ENCODE measurements at places on chromosomes 12 and 14.

DNA sequence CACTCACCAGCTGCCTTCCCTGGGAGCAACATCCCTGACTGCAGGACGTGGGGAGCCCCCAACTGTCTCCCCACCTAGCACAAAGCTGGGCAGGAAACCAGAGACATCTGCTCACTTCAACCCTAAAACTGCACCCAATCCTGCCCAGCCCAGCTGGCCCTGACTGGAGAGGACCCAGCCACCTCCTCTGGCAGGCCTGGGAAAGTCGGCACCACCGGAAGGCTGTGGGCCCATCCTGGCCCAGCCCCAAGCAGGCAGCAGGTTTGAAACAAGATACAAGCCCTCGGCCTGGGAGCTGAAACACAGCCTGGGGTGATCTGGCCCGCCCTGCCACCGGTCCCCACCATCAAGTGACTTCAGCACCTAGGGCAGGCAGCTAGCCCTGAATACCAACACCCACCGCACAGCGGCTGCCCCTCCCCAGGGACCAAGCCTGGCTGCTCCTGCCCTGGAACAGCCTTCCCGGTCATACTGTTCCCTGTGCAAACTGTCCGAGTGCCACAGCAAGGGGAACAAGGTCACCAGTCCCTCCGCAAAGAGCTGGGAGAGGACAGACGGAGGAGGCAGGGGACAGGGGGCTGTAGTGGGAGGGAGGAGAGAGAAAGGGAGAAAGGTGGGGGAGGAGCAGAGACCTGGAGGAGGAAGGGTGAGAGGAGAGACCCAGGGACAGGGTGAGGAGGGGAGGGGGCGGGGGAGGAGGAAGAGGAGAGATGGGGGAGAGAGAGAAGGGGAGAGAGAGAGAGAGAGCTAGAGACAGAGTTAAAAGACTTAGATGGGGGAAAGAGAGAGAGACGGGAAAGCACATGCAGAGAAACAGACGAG is 115.7 kb downstream of the RFLNA start:
- DNase-seq, result no peak

- no peak for DNase-seq
Observed at GRCh38 chr14:22220427-22220826, 368.6 kb downstream of the DAD1 start.

GRCh38 chr12:98406378-98406777 is 109.0 kb upstream of the TMPO start:
- no peak for DNase-seq

DNA sequence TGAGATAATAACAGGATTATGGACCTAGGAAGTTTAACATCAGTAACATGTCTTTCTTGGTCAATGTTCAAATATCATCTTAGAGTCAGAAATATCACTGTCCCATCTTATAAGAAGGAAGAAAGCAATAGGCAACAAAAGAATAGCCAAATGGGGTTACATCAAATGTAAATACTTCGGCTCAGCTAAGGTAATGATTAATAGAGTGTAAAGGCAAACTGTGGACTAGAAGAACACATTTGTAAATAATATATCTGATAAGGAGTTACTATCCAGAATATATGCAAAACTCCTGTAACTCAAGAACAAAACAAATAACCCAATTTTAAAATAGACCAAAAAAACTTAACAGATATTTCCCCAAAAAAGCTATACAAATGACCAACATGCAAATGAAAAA is 630.3 kb downstream of the RPS29 start:
- DNase-seq, result no peak

DNA sequence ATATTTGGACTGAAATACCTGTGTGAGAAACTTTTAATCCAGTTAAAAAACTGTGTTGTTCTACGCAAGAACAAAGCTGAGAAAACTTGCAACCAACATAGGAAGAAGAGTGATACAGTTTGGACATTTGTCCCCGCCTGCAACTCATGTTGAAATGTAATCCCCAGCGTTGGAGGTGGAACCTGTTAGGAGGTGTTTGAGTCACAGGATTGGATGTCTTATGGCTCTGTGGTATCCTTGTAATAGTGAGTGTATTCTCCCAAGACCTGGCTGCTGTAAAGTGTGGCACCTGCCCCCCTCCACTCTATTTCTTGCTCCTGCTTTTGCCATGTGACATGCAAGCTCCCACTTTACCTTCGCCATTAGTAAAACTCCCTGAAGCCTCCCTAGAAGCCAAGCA is 28.6 kb upstream of the ADAM20 start:
- no peak for DNase-seq

GRCh38 chr14:58805605-58806409 is 168.0 kb downstream of the DACT1 start:
- peak; percentile 86 for DNase-seq

DNA sequence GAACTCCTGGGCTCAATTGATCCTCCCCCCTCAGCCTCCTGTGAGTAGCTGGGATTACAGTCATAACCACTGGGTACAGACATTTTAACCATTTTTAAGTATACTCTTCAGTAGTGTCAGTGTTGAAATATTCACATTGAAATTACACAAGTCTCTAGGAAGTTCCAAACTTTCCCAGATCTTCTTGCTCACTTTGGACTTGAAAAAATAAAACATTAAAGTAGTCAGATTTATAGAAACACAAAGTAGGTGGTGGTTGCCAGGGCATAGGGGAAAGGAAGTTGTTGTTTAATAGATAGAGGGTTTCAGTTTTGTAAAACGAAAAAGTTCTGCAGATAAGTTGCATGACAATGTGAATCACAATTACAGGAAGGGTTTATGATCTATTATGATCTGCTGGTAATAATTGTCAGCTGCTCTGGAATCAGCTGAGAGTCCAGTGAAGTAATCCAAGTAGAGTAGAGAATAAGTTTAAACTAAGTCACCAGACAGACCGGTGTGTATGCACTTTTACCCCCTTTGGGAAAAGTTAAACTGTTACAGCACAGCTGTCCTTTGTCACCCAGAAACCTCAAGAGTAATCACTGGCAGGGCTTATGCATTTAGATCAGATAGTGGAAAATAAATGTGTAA is 27.4 kb downstream of the PCNX1 start:
- DNase-seq, result no peak

DNA sequence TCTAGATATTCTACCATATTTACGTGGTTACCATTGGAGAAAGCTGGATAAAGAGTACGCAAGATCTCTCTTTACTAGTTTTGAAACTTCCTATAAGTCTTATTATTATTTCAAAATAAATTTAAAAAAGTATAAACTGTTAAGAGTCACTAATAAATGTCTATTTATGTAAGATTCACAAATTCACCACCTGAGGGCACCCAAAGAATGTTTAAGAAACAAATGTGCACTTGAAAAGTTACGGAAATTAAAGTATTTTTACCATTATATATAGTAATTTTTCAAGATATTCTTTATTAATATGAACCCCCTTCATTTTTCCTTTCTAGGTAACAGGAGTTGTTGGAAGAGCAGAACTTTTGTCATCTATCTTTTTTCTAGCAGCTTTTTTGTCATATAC is 11.9 kb downstream of the TMTC3 start:
- DNase-seq, result no peak

DNA sequence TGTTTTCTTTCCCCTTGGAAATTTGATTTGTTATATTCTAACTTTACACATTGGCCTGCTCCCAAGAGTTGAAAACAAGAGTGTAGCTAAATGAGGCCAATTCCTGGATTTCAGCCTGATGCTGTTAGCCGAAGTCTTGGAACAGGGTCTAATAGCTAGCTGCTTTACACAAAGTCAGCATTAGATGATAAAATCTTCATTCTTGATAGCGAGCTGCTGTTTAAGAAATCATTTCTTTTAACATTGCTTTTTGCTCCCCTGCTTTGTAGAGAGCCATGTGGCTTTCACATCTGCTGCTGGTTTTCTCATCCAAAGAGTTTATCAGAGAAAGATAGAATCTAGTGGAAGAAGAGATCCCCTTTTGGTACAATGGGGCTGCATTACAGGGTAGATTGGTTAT is 22.3 kb downstream of the FBXW8 start:
- DNase-seq, result no peak

DNA sequence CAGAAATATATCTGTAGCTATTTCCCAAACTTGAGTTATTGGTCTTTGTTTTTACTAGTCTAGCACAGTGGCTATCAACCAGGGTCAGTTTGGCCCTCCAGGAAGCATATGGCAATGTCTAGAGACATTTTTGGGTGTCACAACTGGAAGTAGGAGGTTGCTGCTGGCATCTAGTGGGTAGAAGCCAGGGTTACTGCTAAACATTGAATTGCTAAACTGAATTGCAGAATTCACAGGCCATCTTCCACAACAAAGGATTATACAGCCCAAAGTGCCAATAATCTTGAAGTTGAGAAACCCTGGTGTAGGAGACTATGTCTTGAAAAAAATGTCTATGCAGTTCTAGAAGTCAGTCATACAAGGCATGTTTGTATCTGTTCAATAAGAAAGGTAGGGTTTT is 27.7 kb downstream of the ARHGAP5 start:
- no peak for DNase-seq

- no peak for DNase-seq
Observed at GRCh38 chr12:52417740-52418139, 11.6 kb upstream of the KRT82 start.

DNA sequence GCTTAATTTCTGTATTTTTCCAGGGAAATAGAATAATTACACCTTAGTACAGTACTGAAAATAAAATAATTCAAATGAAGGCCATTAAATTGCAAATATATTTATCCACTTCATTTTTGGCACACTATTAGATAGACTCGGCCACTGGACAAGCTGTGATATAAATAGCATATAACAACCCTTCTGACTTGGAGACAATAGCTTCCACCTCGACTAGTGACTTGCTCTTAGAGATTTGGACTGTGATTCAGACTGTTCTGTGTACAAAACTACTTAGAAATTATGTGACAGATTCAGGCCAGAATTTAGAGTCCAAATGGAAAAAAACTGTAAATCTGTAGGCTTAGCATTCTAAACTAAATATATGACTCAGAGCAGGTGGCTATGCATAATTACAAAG is 949.9 kb downstream of the LRFN5 start:
- no peak for DNase-seq

GRCh38 chr12:105067511-105068031 is 16.7 kb downstream of the ALDH1L2 start:
- no peak for DNase-seq

- DNase-seq, result no peak
Observed at GRCh38 chr14:54503486-54503885, 6.2 kb upstream of the CGRRF1 start.

GRCh38 chr12:47021298-47021697 is 58.1 kb upstream of the PCED1B start:
- DNase-seq, result peak; percentile 37

DNA sequence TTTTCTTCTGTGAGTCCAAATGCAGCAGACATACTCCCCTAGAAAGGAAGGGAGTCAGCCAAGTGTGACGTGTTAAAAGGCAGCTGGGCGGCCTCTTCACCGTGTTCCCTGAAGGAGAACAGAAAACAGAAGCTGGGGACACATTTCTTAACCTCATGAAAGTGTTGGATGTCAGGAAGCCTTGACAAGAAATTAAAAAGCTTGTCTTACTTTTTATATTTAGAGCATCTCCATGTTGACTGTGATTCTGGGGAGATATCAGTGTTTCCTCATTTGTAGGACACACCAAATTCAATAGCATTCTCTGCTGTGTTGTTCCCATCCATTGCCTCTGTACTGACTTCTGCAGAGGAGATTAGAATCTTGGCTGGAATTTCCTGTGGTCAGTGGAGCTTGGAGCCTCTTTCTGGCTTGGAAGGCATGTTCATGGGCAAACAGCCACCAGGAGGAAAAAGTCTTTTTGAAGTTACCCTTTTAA is 93.7 kb downstream of the RMST start:
- no peak for DNase-seq

GRCh38 chr14:23284654-23285529 is 1.0 kb downstream of the HOMEZ start:
- no peak for DNase-seq

DNA sequence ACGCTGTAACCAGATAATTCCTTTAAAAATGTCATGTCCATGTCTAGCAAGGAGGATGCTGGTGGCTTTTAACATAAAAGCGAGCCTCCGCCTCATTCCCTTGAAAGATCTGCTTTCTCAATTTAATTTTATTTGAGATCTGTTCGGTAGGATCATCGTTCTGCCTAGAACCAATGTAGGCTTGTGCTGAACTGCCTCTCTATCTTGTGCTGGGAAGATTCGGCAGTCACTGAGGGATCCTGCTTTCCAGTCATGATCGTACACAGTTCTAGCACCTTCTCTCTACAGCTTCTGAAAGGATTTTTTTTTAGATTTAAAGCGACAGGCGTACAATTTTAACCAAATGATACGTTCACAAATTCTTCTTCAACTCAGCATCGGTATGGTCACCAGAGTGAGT is 54.3 kb downstream of the PEBP1 start:
- DNase-seq, result no peak

DNA sequence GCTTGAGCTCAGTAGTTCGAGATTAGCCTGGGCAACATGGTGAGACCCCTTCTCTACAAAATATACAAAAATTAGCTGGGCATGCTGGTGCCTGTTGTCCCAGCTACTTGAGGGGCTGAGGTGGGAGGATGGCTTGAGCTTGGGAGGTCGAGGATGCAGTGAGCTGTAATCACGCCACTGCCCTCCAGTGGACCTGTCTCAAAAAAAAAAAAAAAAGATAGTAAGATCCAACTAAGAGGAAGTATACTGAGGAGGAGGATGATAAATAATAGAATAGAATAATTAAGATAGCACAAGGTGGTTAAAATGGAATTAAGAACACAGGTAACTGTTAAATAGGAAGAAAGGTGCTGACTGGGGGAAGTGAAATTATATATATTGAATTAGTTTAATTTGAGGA is 37.0 kb upstream of the BAZ1A start:
- no peak for DNase-seq

GRCh38 chr12:124082687-124083086 is 109.7 kb downstream of the ZNF664 start:
- no peak for DNase-seq

DNA sequence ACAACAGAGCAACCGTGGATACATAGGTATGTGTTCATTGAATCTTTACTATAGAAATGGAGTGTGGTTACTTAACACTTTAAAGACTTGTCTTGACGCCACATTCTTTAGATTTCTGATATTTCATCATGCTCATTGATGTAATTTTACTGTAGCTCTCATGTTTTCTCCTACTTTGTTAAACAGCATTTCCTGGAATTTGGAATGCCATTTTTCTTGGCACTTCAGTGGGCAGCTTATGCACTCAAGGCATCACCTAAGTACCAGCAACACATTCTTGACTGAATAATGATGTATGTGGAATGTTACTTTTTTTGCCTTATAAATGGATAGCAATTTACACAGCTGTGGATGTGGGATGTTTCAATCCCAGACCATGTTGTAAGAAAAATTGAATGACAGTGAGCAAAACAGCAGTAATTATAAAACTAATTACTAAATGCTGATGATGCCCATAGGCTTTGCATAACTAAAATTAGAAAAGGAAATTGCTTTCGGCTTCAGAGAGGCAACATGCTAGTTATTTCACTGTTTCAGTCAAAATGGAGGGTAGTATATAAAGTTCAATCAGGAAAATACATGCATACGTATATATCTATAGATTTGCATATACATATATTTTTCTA is 298.5 kb downstream of the NPAS3 start:
- no peak for DNase-seq

DNA sequence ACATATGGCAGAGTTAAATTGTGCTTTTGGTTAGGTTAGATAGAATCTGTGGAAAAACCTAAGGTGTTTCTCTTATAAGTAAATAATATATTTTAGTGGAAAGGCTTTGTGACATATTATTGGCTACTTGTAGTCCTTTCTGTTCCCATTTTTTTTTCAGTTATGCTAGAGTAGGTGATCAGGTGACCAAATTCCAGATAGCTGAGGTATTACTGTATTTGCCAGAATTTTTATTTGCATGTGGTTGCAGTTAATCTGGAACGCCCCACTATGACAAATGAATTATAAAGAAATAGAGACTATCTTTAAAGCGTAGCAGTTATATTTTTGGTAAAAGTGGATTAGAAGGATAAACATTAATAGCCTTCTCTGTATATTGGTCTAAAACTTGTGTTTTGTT is 52.0 kb downstream of the ARHGAP5 start:
- DNase-seq, result no peak

All from brain pericyte (primary cell).